Pericardium fibroblast (primary cell): ENCODE measurements at places on chromosomes 2 and 18. TPM values are rescaled to one million over a fixed set of nuclear protein-coding genes. Genes with fewer than 3 reads are reported as not detected.

CCDC178 gene
- not detected in 2 replicates for total RNA-seq

ZDBF2 gene
- total RNA-seq: 3.5 and 5.1 TPM in 2 replicates

CRYGC gene
- not detected in 2 replicates for total RNA-seq

MROH2A gene
- not detected in 2 replicates for total RNA-seq

LCT gene
- total RNA-seq: not detected in 2 replicates

CTNNA2 gene
- not detected in 2 replicates for total RNA-seq

HOXD4 gene
- total RNA-seq: 0.12 and 2.7 TPM in 2 replicates

TRIM54 gene
- total RNA-seq: not detected in 2 replicates

UXS1 gene
- 20.0 and 29.6 TPM in 2 replicates for total RNA-seq

RIT2 gene
- not detected in 2 replicates for total RNA-seq

DNMT3A gene
- 6.3 and 9.4 TPM in 2 replicates for total RNA-seq

ST8SIA5 gene
- total RNA-seq: 0.09 TPM in 1 of 2 replicates, not detected in the other

TANK gene
- 71.0 and 78.5 TPM in 2 replicates for total RNA-seq

LINC00305 gene
- total RNA-seq: not detected in 2 replicates

RAPH1 gene
- 19.4 and 42.2 TPM in 2 replicates for total RNA-seq

USP40 gene
- 17.5 and 25.1 TPM in 2 replicates for total RNA-seq

SPC25 gene
- total RNA-seq: 0.09 and 0.35 TPM in 2 replicates

FKBP7 gene
- total RNA-seq: 43.9 and 61.1 TPM in 2 replicates

CRYBA2 gene
- total RNA-seq: not detected in 2 replicates

ERFE gene
- 1.1 and 11.2 TPM in 2 replicates for total RNA-seq

MDH1B gene
- 0.43 and 0.93 TPM in 2 replicates for total RNA-seq
